ENCODE measurements at places on chromosomes 4 and X. TPM values are rescaled to one million over a fixed set of nuclear protein-coding genes. Genes with fewer than 3 reads are reported as not detected.

Gene DAPP1
- 0.59 TPM for total RNA-seq

Gene CXorf65
- not detected for total RNA-seq

Gene SPARCL1
- total RNA-seq, result 0.34 TPM

Gene RHOXF2B
- not detected for total RNA-seq

Gene UGT2B11
- not detected for total RNA-seq

DNA sequence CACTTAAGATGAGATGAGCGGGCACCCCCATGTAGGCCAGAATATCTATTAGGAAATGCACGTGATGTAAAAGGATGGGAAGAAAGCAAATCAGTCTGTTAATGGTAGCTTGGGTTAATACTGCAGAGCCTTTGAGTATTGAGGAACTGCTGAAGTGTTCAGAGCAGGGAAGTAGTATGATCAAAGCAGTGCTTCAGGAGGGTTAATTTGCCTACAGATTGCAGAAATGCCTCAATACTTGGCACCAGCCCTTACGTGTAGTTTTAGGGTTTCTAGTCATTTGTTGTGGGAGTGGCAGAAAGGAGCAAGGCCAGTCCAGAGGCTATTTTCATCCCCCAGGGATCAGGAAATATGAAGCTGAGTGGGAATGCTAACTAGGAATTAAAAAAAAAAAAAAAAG is 19.7 kb downstream of the ZFX start:
- DNase-seq, result no peak
- H3K27me3 ChIP-seq, result no peaks in the 10 kb centered on the region
- H3K27ac ChIP-seq, result no peak overlapping the region
- H3K36me3 ChIP-seq, result peaks cover 9% of the 10 kb centered on the region
- H3K4me3 ChIP-seq, result no peak overlapping the region

DNA sequence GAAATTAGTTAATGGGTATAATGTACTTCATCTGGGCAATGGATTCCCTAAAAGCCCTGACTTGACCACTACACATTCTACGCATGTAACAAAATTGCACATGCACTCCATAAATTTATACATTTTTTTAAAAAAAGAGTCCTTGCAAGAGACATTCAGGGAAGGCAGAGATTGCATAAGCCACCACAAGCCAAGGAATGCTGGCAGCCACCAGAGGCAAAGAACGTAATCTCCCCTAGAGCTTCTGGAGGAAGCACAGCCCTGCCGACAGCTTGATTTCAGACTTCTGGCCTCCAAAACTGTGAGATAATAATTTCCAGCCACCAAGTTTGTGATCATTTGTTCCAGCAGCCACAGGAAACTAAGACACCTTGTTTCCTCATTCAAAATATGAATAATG is 185.6 kb upstream of the GALNT7 start:
- H3K4me3 ChIP-seq, result no peak overlapping the region
- peak overlapping the region; percentile 68 for H3K27ac ChIP-seq
- H3K36me3 ChIP-seq, result no peaks in the 10 kb centered on the region
- H3K4me1 ChIP-seq, result peaks cover 14% of the 10 kb centered on the region
- DNase-seq, result peak; percentile 33
- no peaks in the 10 kb centered on the region for H3K27me3 ChIP-seq

DNA sequence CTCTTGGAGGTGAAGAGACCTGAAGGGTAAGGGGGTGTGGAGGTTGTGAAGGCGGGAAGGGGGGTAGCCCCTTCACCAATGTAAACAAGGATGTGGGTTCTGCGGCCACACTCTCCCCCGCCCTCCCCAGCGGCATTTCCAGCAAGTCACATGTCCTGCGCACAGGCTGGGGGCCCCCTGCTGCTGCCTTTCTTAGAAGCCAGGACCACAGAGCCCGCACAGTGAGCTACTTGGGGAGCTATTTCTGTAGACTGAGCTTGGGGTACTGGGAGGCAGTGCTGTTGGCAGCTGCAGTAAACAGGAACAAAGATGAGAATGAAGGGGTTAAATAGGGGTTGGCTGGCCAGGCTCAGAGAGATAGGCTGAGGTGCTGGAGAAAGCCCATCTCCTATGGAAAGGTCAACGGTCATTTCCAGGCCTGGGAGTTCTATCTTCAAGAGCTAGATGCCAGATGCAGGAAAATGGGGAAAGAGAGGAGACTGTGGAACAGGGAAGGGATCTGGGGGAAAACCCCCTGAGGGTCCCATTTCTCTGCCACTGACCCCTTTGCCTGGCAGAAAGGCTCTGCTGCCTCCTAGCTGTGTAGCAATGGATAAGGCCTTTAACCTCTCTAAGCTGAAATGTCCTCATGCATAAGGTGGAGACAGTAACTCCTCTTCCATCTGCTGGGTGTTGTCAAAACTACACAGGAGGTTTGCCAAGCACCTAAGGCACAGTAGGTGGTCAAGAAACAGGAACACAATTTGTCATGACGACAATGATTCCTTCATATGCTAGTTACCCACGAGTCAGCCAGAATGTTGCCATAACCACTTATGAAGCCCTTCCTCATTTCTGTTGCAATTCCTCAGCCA is 18.5 kb upstream of the PIM2 start:
- peaks cover 12% of the 10 kb centered on the region for H3K4me1 ChIP-seq
- DNase-seq, result peak; percentile 26
- no peak overlapping the region for H3K4me3 ChIP-seq

- H3K36me3 ChIP-seq, result no peaks in the 10 kb centered on the region
- H3K27me3 ChIP-seq, result no peaks in the 10 kb centered on the region
- no peak overlapping the region for H3K4me3 ChIP-seq
- H3K27ac ChIP-seq, result no peak overlapping the region
- no peak for DNase-seq
These were observed 53.1 kb downstream of the FANCB start for GRCh38 chrX:14819769-14820168.

DNA sequence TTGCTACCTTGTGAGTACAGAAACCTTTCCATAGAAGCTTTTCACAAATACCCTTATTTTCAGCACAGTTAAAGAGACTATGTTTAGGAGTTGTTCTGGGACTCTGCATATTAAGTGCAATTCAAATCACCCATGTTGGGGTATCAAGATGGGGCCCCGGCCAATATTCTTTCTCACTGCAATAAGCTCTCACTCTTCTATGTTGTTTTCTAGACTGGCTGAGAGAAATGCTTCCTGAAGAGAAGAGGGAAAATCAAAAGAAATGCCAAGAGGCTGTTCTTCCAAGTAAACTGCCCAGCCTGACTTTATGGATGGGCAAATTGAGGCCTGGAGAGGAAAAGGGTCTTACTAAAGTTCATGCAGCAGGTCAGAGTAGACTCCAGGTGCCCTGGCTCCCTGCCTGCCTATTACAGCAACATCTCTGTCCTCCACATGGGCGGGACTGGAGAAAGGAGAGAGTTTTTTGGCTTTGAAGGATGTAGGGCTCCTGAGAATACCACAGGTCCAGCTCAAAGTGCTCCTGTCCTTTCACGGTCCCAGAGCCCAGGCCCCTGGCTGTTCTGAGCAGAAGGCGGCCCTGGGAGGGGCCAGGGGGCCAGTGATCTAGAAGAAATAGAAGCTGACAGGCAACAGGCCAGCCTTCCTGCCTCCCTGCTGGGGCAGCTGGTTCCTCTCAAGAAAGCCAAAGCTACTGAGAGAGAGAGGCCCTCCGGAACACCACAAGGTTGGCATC is 745 bp upstream of the IQSEC2 start:
- H3K27me3 ChIP-seq, result no peaks in the 10 kb centered on the region
- H3K27ac ChIP-seq, result no peak overlapping the region
- H3K4me3 ChIP-seq, result no peak overlapping the region
- peaks cover 14% of the 10 kb centered on the region for H3K4me1 ChIP-seq
- no peaks in the 10 kb centered on the region for H3K36me3 ChIP-seq

GRCh38 chr4:150150629-150151062 is 72.4 kb downstream of the DCLK2 start:
- no peak for DNase-seq
- H3K36me3 ChIP-seq, result no peaks in the 10 kb centered on the region
- no peak overlapping the region for H3K27ac ChIP-seq
- H3K27me3 ChIP-seq, result no peaks in the 10 kb centered on the region
- peaks cover 5% of the 10 kb centered on the region for H3K4me1 ChIP-seq
- H3K4me3 ChIP-seq, result no peak overlapping the region

DNA sequence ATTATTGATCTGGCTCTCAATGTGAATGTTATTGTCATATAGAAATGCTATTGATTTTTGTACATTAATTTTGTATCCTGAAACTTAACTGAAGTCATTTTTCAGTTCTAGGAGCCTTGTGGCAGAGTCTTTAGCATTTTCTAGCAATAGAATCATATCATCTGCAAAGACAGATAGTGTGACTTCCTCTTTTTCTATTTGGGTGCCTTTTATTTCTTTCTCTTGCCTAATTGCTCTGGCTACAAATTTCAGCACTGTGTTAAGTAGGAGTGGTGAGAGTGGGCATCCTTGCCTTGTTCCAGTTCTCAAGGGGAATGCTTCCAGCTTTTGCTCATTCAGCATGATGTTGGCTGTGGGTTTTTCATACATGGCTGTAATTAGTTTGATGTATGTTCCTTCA is 102.7 kb downstream of the SH3BGRL start:
- no peaks in the 10 kb centered on the region for H3K4me1 ChIP-seq
- no peak for DNase-seq
- no peak overlapping the region for H3K27ac ChIP-seq
- H3K36me3 ChIP-seq, result no peaks in the 10 kb centered on the region
- no peaks in the 10 kb centered on the region for H3K27me3 ChIP-seq

- H3K27ac ChIP-seq, result no peak overlapping the region
- H3K36me3 ChIP-seq, result no peaks in the 10 kb centered on the region
- peaks cover 13% of the 10 kb centered on the region for H3K4me1 ChIP-seq
- no peaks in the 10 kb centered on the region for H3K27me3 ChIP-seq
These were observed 245.9 kb downstream of the HS3ST1 start for GRCh38 chr4:11182586-11183355.
